ENCODE measurements at places on chromosomes 2 and 18. TPM values are rescaled to one million over a fixed set of nuclear protein-coding genes. Genes with fewer than 3 reads are reported as not detected.

GRCh38 chr18:44819944-44820510 lies 139.3 kb downstream of the SETBP1 start:
- H3K27ac ChIP-seq: no peak overlapping the region
- H3K4me3 ChIP-seq: no peak overlapping the region
- H3K4me1 ChIP-seq: peaks cover 11% of the 10 kb centered on the region
- H3K36me3 ChIP-seq: no peaks in the 10 kb centered on the region

FARP2 gene
- 49.7 TPM for total RNA-seq

- H3K27me3 ChIP-seq: no peaks in the 10 kb centered on the region
- DNase-seq: no peak
- no peak overlapping the region for H3K4me3 ChIP-seq
- no peaks in the 10 kb centered on the region for H3K36me3 ChIP-seq
- H3K4me1 ChIP-seq: no peaks in the 10 kb centered on the region
Measured at GRCh38 chr2:146615778-146616177, 1229.1 kb upstream of the ACVR2A start.

GRCh38 chr2:146669735-146670134 lies 1175.1 kb upstream of the ACVR2A start:
- no peak for DNase-seq
- no peaks in the 10 kb centered on the region for H3K36me3 ChIP-seq
- no peak overlapping the region for H3K27ac ChIP-seq
- no peaks in the 10 kb centered on the region for H3K27me3 ChIP-seq
- no peak overlapping the region for H3K4me3 ChIP-seq

DNA sequence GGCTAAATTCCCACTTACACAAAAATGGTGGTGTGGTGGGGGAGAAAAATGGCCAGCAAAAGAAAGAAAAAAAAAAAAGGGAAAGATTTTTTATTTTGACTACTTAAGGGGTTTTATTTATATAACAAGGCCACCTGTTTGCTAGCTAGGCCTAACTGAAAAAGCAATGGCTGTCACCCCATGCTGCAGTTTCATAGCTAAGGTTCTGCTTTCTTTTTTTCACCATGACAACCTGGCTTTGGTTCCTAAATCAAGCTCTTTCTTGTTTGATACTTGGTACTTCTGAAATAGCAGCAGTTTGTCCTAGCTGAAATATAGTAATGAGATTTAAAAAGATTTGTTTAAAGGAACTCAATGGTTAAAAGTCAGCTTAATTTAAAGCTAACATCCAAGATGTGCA lies 433.2 kb upstream of the MEX3C start:
- H3K27ac ChIP-seq: no peak overlapping the region
- DNase-seq: no peak
- no peaks in the 10 kb centered on the region for H3K4me1 ChIP-seq
- no peaks in the 10 kb centered on the region for H3K27me3 ChIP-seq
- no peak overlapping the region for H3K4me3 ChIP-seq
